Activated CD4-positive, alpha-beta T cell treated with anti-CD3 and anti-CD28 coated beads, Interleukin-2, amount 50 U/mL, for 4 hours (primary cell): ENCODE measurements at places on chromosomes 16 and 17.

GRCh38 chr17:41863074-41863848 is 2.0 kb downstream of the KLHL11 start:
- DNase-seq = peak; percentile 3

DNA sequence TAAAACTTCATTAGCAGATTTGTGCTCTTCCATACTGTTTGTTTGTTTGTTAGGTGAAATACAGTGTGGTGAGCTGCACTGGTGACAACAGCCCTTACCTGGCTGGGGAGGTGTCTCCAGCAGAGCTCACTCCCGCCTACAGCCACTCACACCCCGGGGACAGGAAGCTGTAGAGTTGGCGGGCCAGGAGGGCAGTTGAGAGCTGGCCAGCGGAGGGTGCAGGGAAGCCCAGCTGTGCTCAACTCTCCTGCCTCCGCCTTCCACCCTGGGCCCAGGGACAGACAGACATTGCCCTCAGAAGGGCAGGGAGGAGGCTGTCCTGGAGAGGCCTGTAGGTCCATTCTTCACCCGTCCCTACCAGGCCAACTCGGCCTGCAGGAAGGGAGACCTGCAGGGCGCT is 48.6 kb upstream of the PVALEF start:
- DNase-seq = no peak

DNA sequence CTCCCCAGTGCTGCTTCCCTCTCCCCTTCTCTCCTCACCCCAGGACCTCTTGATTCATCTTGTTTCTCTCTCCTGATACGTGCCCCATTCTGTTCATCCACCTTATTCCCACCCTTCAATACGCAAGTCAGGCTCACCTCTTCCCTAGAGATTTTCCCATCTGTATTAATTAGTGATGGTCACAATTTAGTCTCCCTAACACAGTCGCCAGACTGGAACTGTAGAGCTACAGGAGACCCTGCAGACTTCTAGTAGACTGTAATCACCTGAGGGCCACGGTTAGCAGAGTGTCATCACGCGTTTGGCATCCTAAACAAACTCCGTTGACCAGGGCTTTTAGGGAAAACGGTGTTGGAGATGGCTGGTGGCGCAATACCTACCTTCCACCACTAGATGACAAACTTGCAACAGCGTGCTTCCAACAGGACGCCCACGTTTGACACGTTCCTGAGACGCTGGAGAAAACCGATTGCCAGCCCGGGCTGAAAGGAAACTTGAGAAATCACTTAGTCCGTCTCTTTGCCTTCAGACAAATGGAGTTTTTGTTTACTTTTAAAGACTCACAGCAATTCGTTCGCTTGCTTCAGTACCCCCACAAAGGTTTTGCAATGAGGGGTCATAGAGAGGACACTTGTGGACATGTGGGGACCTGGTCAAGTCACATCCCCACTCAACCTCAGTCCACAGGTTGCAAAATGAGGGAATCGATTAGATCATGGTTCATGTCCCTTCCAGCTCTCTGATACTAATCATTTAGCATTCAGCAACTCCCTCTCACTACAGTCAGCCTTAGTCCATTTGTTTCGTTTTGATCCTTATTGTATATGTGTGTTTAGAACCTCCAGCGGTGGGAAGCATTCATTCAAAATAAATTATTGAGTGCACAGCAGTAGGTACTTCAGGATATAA is 20.6 kb downstream of the MYL4 start:
- peak; percentile 64 for DNase-seq

DNA sequence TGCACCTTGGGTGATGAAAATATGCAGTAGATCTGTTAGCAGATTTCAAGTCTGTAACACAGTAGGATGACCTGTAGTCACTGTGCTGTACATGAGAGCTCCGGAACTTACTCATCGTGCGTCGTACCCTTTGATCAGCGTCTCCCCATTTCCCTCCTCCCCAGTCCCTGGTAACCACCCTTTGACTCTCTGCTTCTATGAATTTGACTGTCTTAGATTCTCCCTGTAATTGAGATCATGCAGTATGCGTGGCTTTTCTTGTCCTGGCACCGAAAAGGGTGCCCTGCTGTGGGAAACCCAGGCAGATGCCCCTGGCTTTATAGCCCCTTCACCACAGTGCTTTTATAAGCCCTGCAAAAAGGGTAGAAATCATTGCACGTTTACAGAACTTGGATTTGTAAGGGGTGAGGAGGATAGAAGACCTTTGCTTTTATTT is 20.5 kb downstream of the CLEC16A start:
- DNase-seq = peak; percentile 62

DNA sequence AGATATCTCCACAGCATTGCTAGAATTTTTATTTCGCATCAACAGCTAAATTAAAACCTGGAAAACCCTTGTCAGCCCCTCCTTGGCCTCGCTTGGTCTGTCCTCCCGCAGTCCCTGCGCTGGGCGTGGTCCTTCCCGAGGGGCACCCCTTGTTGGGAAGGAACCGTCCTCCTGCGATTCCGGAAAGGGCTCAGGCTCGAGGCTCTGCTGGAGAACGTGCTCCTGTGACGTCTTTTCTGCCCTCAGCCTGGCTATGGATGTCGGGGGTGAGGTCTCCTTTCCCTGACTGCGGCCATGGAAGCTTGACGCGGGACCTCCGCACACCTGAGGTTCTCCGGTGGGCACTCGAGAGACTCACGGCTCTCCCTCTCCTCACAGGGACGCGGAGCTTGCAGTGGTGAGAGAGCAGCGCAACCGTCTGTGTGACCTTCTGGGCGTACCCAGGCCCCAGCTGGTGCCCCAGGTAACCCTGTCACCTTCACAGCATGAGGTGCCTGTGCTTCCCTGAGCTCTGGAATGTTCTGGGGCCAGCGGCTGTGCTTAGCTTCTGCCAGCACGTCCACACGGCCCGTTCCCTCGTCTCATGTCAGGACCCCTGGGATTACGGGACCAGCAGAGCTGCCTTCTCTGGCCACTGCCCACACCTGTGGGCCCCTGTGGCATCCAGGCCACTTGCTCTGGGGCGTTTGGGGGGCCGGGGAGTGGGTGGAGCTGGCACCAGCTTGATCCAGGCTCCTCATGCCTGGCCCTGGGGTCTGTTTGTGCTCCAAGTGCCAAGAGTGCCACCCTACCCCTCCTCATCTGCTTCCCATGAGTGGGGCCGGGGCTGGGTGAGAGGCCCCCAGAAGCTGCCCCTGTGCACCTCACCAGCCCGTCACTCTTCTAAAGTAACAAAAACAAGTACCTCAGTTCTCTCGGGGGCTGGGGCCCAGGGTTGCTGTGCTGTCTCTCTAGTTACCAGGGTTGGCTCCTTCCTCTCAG is 101.5 kb upstream of the ZNF750 start:
- no peak for DNase-seq

DNA sequence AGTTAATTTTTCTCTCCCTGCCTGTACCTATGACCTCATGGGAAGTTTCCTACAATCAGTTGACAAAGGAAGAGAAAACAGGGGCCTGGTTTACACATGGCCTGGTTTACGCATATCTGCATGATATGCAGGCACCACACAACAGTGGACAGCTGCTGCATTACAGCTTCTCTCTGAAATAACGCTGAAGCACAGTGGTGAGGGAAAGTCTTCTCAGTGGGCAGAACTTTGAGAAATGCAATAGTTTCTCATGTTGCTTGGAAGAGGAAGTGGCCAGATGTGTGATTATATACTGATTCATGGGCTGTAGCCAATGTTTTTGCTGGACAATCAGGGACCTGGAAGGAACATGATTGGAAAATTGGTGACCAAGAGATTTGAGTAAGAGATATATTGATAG is 324.1 kb upstream of the GOT2 start:
- no peak for DNase-seq

DNA sequence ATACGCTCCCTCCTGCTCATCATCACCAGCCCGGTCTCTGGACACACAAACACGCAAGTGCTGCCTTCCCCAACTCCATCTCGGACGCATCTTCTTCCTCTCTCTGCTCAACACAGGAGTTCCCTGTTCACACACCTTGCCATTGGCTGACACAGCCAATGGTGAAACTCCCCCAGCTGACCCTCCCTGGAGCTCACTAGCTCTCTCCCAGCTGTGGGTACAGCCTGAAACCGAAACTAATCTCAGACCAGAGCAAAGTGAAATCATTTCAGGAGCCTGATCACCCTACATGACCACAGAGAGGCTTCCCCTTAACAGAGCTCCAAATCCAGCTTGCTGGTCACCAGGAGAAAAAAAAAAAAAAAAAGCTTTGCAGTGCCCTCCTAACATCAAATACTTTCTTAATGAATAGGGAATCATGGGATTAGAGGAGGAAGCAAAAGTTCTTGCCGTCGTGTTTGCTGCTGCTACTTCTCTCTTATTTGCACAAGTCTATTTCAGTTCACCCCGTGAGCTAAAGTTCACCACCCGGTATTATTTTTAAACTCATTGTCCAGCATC is 8.3 kb downstream of the CUEDC1 start:
- DNase-seq = peak; percentile 4

GRCh38 chr17:74840989-74841666 is 18.6 kb downstream of the GRIN2C start:
- no peak for DNase-seq

GRCh38 chr16:51888016-51888415 is 658.9 kb downstream of the TOX3 start:
- DNase-seq = no peak

DNA sequence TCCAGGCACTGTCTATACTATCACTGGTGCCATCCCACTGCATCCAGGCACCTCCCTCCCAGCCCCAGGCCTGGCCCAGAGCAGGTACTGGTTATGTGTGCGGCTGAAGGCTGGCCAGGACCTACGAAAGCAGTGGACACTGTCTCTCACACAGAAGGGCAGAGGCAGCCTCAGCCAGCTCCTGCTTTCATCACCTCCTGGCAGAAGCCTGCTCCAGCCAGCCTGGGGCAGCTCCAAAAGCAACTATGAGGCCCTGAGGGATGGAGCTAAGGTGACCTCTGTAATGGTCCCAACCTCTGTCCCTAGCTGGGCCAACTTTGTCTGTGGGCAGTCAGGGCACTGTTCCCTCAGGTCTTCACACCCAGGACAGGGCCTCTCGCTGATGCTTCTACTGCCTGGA is 18.8 kb downstream of the HSD11B2 start:
- no peak for DNase-seq

DNA sequence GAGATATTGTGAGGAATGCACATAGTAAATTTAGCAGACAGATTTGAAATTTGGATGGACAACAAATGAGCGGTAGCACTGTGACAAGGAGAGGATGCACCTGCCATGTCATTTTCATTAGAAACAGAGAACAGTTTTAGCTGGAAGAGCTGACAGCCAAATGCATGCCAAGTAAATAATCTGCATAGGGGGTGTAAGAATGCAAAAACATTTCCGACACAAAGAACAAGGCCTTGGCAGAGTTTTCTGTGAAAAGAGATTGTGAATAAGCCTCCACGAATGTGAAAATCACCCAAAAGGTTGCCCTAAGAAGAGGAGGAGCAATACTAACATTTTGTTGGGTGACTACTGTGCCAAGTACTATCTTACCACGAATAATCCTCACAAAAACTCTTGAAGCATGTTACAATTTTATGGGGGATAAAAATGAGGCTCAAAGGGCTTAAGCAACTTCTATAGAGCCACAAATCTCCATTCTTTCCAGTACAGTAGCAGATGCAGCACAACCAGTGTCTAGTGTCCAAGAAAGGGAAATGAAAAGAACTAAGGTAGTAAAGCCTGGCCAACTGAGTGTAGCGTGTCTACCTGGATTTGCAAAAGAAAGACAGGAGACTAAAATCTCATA is 28.3 kb downstream of the TMEM100 start:
- DNase-seq = no peak

DNA sequence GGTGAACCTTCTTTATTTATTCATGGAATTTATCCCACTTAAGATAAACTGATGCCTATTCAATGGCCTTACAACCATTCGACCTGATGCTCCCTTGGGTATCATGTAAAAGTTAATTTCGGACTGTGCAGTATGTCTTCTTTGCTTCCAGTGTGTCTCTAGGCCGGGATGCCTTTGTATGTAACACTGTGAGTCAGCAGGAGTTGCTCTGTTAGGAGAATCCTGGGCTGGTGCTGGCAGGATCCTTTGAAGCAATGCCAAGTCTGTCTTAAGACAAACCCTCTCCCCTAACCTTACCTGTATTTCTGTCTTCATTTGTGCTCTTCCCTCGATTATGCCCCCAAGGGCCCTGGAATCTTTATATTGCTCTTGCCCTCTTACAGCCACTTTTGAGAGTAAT is 37.9 kb upstream of the ABCA8 start:
- no peak for DNase-seq

- peak; percentile 39 for DNase-seq
Observed at GRCh38 chr17:7296189-7296861, 1.9 kb upstream of the YBX2 start.

DNA sequence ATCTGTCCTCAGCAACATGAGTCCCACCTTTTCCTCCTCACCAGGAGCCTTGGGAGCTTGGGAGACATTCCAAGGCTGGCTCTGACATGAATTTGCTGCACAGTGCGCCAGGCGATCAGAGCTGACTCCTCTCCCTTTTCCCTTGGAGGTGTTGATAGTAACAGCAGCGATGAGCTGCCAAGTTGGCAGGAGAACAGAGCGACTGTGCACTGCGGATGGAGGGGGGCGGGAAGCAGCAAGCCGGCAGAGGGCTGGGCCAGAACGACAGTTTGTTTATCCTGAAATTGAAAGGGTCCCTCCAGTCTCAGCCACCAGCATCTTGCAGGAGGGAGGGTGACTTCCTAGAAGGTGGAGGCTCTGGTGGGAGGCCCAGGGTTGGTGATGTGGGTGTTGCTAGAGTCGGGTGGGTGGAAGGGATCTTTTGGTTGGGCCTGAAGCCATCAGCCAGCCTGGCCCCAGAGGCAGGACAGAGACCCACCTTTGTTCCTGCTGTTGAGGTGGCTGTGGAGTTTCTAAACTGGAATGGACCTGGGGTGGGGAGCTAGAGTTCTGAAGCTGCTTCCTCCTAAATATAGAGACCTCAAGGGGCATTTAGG is 22.5 kb upstream of the DYNLL2 start:
- no peak for DNase-seq

- DNase-seq = peak; percentile 57
Observed at GRCh38 chr16:48164907-48165715, 9.3 kb upstream of the ABCC12 start.

DNA sequence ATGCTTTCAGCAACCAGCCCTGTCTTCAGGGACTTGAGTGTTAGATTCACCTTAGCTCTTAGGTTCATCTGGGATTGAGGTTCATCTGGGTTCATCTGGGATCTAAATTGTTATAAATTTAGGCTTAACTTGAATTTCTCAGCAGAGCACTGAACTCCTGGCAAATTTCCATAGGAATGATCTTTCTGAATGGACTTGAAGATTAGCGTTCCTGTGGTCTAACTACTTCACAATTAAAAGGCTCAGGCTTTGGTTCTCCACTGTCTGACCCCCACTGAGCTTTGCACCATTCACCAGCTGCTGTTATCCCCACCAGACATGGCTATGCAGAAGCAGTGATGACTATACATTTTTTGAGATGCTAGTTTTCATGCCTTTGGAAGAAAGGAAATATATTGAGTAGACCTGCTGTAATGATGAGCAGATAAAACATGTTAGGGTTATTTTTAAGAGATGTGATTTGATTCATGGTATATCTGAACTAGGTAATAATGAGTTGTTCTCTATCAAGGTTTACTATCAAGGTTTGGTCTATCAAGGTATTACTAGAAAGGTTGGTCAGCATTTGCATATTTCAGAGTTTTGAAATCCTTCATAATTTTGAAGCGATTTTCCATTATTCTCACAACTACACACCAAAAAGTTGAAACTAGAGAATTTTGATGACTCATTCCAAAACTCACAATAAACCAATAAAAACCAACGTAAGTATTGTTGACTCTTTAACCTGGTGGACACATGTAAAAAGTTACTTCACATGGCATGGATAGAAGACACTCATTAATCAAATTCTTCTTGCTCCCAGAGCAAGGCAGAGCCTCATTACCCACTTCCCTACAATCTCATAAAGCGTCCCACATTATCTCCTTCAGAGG is 71.7 kb downstream of the SNX11 start:
- no peak for DNase-seq

GRCh38 chr17:78381601-78382232 is 3.3 kb downstream of the PGS1 start:
- DNase-seq = peak; percentile 48
